ENCODE measurements at places on chromosomes 16 and 17.

GRCh38 chr16:61295311-61295710, 740.9 kb downstream of the CDH8 start:
- no peak for DNase-seq

GRCh38 chr17:78358538-78359320, 1.1 kb downstream of the SOCS3 start:
- DNase-seq: no peak

- DNase-seq: no peak
Measured at GRCh38 chr16:47519996-47520679, 59.0 kb downstream of the PHKB start.

DNA sequence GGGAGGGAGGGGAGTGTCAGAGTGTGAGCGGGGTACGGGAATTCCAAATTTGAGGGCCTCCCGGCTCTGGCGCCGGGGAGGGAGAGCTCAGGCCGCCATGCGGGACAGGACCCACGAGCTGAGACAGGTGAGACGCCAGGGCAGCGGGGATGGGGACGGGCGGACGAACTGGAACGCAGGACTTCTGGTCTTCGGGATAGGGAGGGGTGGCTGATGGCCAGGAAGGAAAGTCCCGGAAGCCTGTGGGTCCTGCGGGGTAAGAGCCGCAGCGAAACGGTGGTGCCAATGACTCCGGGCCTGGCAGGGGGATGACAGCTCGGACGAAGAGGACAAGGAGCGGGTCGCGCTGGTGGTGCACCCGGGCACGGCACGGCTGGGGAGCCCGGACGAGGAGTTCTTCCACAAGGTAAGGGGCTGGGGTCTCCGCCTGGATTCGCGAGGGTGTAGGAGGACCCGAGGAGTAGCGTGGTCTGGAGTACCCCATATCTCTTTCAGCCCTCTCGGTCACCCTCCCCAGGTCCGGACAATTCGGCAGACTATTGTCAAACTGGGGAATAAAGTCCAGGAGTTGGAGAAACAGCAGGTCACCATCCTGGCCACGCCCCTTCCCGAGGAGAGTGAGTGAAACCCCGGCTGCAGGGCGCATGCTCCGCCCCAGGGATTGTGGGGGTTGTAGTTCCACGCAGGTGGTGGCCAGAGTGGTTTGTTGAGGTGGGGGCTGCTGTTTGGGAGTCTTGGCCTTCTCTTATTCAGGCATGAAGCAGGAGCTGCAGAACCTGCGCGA, 543 bp downstream of the STX4 start:
- DNase-seq: peak; percentile 65
